ENCODE measurements at places on chromosomes 7 and 10. TPM values are rescaled to one million over a fixed set of nuclear protein-coding genes. Genes with fewer than 3 reads are reported as not detected.

PDE1C gene
- not detected for polyA plus RNA-seq

ATOH7 gene
- polyA plus RNA-seq = not detected

KNDC1 gene
- 0.22 TPM for polyA plus RNA-seq

TIAL1 gene
- polyA plus RNA-seq = 40.9 TPM

FOXP2 gene
- polyA plus RNA-seq = not detected

- no peaks in the 10 kb centered on the region for H3K36me3 ChIP-seq
- H3K27ac ChIP-seq = no peak overlapping the region
- no peaks in the 10 kb centered on the region for H3K27me3 ChIP-seq
- no peak for DNase-seq
These were observed 846.5 kb downstream of the TYW1 start for GRCh38 chr7:67843001-67843565.

DNA sequence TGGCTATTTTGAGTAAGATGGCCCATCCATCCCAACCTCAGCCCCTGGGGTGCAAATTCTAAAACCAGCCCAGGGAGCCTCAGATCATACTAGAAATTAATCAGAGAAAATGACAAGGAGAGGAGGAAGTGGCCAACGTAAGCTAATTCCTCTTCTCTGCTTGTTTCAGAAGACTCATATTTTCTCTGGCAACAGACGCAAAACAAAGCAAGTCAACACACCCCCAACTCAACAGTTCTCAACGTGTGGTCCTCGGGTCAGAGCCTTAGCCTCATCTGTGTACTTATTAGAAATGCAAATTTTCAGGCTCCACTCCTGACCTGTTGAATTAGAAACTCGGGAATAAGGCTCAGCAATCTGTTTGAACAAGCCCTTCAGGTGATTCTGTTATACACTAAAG is 413.9 kb upstream of the AUTS2 start:
- H3K27ac ChIP-seq = peak overlapping the region; percentile 63
- H3K27me3 ChIP-seq = no peaks in the 10 kb centered on the region
- H3K4me1 ChIP-seq = peaks cover 24% of the 10 kb centered on the region
- no peaks in the 10 kb centered on the region for H3K36me3 ChIP-seq
- peak; percentile 9 for DNase-seq

DNA sequence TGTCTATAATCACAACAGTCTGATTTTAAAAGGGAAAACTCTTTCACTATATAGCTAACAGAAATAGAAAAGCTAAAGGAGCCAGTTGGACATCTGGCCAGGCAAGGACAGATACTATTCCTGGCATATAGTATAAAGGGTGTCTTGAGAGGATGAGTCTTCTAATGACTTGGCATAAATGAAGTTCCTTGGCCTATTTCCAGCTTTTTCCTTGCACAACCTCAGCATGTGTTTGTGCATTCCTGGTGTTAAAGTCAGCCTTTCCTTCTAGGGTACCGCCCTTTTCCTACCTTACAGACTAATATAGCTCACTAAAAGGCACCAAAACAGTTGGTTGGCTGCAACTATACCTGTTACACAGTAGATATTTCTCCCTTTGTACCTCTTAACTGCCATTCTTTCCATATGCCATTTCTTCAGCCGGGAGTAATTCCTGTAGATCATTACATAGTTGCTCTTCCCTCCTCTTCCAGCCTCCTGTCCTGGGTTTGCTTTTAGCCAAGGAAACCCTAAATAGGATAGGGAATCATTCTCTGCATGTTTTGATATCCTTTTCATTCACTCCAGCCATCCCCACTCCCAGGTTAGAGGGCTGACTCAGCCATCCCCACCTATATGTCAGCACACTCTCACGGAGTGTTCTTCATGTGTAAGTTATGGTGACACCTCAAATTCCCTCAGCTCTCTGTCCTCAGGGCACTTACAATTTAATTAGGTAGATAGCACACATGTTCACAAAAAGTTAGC is 102.1 kb upstream of the MDFIC start:
- H3K36me3 ChIP-seq = no peaks in the 10 kb centered on the region
- no peaks in the 10 kb centered on the region for H3K4me1 ChIP-seq
- no peaks in the 10 kb centered on the region for H3K27me3 ChIP-seq
- H3K4me3 ChIP-seq = no peak overlapping the region

DNA sequence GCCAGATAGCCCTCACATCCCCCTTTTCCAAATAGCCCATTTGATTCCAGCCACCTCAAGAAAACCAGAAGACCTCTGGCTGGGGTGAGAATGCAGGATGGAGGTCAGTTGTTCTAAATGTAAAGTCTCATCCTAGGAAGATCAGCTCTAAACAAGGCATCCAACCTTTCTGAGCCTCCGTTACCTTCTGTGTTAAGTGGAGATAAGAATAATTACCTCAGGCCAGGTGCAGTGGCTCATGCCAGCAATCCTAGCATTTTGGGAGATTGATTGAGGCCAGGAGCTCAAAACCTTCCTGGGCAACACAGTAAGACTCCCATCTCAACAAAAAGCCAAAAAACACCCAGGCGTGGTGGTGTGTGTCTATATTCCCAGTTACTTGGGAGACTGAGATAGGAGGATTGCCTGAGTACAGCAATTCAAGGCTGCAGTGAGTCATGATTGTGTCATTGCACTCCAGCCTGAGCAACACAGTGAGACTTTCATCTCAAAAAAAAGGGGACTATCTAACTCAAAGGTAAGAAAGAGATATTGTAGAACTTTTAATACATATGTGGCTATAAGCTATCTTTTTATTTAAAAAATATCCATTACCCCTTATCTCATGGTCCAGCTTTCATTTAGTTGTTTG is 43.5 kb downstream of the PRTFDC1 start:
- H3K4me3 ChIP-seq = no peak overlapping the region
- H3K36me3 ChIP-seq = no peaks in the 10 kb centered on the region
- H3K27ac ChIP-seq = peak overlapping the region; percentile 10
- H3K27me3 ChIP-seq = no peaks in the 10 kb centered on the region

DNA sequence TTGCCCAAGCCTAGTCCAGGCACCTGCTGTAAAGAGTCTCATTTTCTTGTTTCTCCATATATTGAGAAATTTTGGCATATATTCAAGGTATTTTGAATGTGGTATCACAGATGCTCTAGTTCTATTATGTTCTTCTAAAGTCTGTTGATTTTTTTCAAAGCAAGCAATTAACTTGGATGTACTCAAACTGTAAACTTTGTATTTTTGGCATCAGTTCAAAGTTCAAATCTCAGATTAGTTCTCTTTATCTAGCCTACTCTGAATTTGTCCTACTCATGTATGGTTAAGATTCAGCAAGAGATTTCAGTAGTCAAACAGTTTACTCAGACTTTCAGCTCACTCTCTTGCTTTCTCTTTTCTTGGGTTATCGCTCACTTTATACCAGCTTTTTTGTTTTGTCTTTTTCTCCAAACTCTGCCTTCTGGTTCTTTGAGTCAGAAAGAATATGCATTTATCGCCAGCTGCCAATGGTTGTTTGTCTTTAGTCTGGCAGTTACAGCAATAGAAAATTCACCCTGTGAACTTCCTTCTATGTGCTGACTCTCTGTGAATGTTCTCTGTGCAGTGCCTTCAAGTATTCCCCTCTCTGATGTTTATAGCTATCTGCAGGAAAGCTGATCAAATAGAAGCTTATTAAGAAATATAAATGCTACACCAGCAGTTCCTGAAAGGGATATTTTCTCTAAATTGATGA is 56.0 kb downstream of the ANKRD7 start:
- peaks cover 99% of the 10 kb centered on the region for H3K27me3 ChIP-seq
- H3K4me3 ChIP-seq = no peak overlapping the region
- H3K27ac ChIP-seq = no peak overlapping the region
- H3K36me3 ChIP-seq = no peaks in the 10 kb centered on the region
- no peaks in the 10 kb centered on the region for H3K4me1 ChIP-seq

DNA sequence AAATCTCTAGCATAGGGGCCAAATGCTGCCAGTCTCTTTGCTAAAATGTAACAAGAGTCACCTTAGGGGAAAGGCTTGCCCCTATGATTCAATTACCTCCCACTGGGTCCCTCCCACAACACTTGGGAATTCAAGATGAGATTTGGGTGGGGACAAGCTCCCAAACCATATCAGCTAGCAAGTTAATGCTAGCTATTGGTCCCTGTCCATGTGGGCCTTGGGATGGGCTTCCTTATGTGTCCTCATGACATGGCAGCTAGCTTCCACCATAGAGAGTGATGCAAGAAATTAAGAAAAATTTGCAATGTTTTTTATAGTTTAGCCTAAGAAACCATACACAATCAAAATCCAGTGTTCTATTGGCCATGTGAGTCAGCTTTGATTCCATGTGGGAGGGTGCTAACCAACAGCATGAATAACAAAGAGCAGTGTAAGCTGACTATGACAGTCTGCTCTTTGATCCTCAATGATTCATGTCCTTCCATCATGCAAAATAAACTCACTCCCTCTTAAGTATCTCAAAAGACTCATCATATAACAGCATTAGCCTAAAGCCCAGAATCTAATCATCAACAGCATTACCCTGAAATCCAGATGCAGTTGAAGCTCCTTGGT is 21.7 kb upstream of the ZNF365 start:
- DNase-seq = no peak
- no peaks in the 10 kb centered on the region for H3K36me3 ChIP-seq
- H3K4me1 ChIP-seq = no peaks in the 10 kb centered on the region
- no peak overlapping the region for H3K27ac ChIP-seq
- H3K27me3 ChIP-seq = no peaks in the 10 kb centered on the region

DNA sequence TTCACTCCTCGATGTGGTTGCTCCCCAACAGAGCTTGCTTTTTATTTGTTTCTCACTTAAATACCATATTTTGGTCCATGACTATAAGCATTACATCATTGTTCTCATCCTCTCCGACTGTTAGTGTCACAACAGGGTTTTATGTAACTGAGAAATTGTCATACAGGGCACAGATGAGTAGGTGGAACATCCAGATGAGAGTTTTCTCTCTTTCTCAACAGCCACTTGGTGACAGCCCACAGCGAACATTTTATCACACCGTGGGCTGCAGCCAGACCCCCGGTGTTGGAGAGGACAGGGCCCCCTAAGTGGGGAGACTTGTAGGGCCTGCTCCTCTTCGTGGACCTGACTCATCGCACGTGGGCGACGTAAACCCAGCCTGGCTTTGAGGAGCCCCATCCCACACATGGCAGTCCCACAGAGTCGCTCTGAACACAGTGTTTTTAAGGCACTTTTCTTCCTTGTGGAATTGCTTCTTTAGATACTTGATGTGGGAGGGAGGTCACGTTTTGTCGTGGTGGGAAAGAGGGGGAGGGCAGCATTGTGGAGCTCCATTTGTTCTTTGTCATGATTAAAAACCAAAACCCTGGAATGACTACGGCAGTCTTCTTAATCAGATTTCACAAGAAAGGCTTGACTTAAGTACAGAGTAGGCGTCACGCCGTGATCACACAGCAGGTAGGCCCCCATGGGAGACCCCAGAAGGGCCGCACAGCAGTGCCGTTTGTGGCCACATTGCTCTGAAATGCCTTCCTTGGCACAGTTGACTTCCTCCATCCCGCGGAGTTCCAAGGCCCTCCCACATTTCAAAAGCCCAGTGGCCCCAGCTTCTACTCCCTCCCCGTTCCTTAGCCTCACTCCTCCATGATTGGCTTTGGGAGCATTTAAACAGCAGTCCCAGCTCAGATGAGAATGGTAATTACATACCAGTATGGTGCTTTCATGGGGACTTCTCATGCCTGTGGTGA is 220.6 kb downstream of the CCDC3 start:
- no peak for DNase-seq
- no peak overlapping the region for H3K27ac ChIP-seq
- H3K36me3 ChIP-seq = no peaks in the 10 kb centered on the region
- no peaks in the 10 kb centered on the region for H3K4me1 ChIP-seq
- H3K4me3 ChIP-seq = no peak overlapping the region

- no peaks in the 10 kb centered on the region for H3K36me3 ChIP-seq
- no peaks in the 10 kb centered on the region for H3K27me3 ChIP-seq
- no peaks in the 10 kb centered on the region for H3K4me1 ChIP-seq
- no peak overlapping the region for H3K4me3 ChIP-seq
These were observed 92.7 kb downstream of the LSMEM1 start for GRCh38 chr7:112573302-112574039.

DNA sequence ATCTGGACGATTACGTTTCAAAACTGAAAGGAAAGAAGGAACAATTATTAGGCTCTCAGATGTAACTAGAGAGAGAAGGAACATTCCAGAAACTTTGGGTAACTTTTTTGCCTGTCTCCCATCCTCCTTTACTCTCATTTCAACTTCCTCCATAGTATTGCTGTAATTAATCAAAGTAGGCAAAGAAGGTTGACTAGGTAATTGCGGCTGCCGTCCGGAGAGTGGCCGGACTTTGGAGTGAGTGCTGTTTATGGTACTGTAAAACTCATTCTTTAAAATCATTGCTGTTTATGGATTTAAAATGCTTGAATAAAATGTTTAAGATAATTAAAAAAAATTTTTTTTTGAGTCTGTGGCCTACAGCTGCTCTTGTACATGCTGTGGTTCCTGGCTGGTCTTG is 56.4 kb downstream of the RBM33 start:
- no peak overlapping the region for H3K27ac ChIP-seq
- peaks cover 59% of the 10 kb centered on the region for H3K36me3 ChIP-seq
- no peaks in the 10 kb centered on the region for H3K27me3 ChIP-seq
- no peak for DNase-seq

- no peaks in the 10 kb centered on the region for H3K4me1 ChIP-seq
- no peak for DNase-seq
- H3K4me3 ChIP-seq = no peak overlapping the region
These were observed 107.4 kb downstream of the ACTR3B start for GRCh38 chr7:152866791-152867501.

DNA sequence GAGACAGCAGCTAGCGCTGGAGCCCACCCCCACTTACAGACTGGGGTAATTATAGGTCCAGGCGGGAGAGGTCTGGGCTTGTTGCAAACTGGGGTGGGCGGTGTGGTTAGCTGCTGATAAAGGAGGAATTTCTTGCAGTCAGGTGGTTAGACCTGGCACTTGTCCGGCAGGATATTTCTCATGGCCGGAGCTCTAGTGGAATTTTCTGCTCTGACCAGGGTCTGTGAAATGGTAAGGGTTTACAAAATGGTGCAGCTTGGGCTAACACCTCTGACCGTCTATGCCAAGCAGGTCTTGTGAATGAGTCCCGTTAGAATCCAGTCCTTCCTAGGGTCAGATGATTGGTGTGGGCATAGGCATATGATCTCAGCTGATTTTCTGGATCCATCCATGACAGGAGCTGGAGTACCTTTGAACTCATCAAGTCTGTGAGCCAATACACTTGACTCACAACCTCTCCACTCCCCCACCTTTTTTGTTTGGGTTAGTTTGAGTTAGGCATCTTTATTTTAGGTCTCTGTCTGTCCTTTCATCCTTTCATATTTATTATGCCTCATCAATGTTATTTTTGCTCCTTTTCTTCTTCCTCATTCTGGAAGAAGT is 213.4 kb downstream of the SUGCT start:
- H3K36me3 ChIP-seq = no peaks in the 10 kb centered on the region
- DNase-seq = no peak
- no peaks in the 10 kb centered on the region for H3K27me3 ChIP-seq
- H3K4me1 ChIP-seq = no peaks in the 10 kb centered on the region
- no peak overlapping the region for H3K27ac ChIP-seq

- H3K27me3 ChIP-seq = no peaks in the 10 kb centered on the region
- DNase-seq = peak; percentile 21
- H3K27ac ChIP-seq = no peak overlapping the region
- peaks cover 33% of the 10 kb centered on the region for H3K36me3 ChIP-seq
- H3K4me1 ChIP-seq = no peaks in the 10 kb centered on the region
- H3K4me3 ChIP-seq = no peak overlapping the region
These were observed 48.4 kb downstream of the TES start for GRCh38 chr7:116258734-116259133.

GRCh38 chr10:3954615-3955014 is 169.6 kb upstream of the KLF6 start:
- no peaks in the 10 kb centered on the region for H3K27me3 ChIP-seq
- no peaks in the 10 kb centered on the region for H3K36me3 ChIP-seq
- H3K4me1 ChIP-seq = no peaks in the 10 kb centered on the region

- no peaks in the 10 kb centered on the region for H3K27me3 ChIP-seq
- H3K27ac ChIP-seq = no peak overlapping the region
- peaks cover 14% of the 10 kb centered on the region for H3K4me1 ChIP-seq
- no peak for DNase-seq
- no peak overlapping the region for H3K4me3 ChIP-seq
These were observed 40.4 kb upstream of the STEAP4 start for GRCh38 chr7:88347090-88347489.

Measured in CD14-positive monocyte (primary cell).